ENCODE measurements at places on chromosomes 4 and X. TPM values are rescaled to one million over a fixed set of nuclear protein-coding genes. Genes with fewer than 3 reads are reported as not detected.

DCAF12L2 gene
- 11.0 TPM for polyA plus RNA-seq

SH3TC1 gene
- polyA plus RNA-seq, result 8.5 TPM

ZNF157 gene
- 0.35 TPM for polyA plus RNA-seq

ARAF gene
- polyA plus RNA-seq, result 45.0 TPM

ADGRA3 gene
- 57.3 TPM for polyA plus RNA-seq

HPGD gene
- polyA plus RNA-seq, result 5.7 TPM

KIAA1210 gene
- 0.24 TPM for polyA plus RNA-seq

GAGE10 gene
- polyA plus RNA-seq, result not detected

PWWP3B gene
- 28.7 TPM for polyA plus RNA-seq

MAGEE1 gene
- polyA plus RNA-seq, result 2.6 TPM

DIAPH2 gene
- 8.2 TPM for polyA plus RNA-seq

MAGEB4 gene
- polyA plus RNA-seq, result not detected

IL21 gene
- polyA plus RNA-seq, result not detected

TMPRSS11F gene
- 0.06 TPM for polyA plus RNA-seq

DNA sequence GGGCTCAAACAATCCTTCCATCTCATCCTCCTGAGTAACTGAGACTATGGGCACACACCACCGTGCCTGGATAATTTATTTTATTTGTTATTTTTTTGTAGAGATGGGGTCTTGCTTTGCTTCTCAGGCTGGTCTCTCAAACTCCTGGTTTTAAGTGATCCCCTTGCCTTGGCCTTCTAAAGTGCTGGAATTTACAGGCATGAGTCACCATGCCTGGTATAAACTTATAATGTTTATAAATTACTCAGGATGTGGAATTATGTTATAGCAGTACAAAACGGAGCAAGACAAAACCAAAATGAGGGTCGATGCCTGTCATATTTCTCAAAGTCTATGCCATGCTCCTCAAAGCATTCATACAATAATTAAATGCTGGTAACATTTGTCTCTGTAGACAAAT lies 29.8 kb upstream of the TEX13C start:
- no peak for DNase-seq

DNA sequence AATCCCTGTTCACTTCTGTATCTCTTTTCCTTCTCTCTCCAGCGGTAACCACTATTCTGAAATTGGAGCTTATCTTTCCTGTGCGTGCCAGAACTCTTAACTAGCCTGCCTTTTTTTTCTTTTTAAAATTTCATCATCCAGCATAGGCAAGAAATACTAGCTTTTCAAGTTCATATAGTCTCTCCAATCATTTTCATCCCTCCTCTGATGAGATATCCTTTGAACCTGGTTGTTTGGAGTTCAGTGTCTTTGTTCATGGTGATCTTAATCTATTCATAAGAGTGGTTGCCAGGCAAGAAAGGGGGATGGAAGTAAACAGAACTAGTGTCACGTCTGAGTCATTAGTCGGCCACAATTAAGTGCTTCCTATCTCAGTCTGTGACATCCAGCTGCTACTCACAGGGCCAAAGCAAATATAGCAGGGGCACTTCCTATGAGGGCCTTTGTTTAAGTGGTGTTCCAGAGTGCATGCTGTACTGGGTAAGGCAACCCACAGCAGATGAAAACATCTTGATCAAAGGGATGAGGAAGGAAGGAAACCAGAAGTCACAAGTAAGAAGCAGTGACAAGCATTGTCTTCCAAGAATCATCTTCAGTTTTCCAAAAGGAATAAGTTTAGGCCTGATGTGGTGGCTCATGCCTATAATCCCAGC lies 56.4 kb upstream of the XIAP start:
- DNase-seq, result no peak

GRCh38 chr4:95198961-95199360 lies 349.8 kb downstream of the UNC5C start:
- no peak for DNase-seq

GRCh38 chr4:162010362-162010761 lies 153.4 kb downstream of the FSTL5 start:
- DNase-seq, result no peak

DNA sequence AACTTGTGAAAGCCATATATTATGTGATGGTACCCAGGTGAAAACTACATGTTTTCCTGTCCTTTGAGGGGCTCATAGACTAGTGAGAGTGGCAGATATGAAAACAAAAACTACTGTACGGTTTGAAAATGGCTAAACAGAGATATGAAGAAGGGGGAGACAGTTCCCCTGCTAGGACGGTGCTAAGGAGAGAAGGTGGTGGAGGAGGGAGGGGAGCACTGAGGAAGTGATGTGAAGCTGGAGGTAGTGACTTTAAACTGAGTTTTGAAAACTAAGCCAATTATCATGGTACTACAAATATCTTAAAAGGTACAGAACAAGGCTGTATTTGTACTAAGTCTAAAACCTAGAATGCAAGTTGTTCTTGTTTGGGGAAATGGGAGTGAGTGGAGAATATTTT lies 188.3 kb downstream of the ENOX2 start:
- DNase-seq, result no peak

GRCh38 chr4:6322761-6323566 lies 53.3 kb downstream of the WFS1 start:
- no peak for DNase-seq

DNA sequence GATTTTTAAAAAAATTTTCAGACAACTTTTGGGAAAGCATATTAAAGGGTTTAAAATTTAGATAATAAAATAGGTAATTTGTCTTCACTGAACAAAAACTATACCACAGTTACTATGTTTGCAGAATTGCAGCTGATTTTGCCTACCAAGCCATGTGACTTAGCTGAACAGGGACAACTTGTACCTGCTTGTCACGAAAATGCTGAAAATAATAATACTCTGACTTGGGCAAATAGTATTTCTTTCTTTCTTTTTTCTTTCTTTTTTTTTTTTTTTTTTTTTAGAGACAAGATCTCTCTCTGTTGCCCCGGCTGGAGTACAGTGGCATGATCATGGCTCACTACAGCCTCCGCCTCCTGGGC lies 225.2 kb upstream of the PPP1R2C start:
- DNase-seq, result no peak

DNA sequence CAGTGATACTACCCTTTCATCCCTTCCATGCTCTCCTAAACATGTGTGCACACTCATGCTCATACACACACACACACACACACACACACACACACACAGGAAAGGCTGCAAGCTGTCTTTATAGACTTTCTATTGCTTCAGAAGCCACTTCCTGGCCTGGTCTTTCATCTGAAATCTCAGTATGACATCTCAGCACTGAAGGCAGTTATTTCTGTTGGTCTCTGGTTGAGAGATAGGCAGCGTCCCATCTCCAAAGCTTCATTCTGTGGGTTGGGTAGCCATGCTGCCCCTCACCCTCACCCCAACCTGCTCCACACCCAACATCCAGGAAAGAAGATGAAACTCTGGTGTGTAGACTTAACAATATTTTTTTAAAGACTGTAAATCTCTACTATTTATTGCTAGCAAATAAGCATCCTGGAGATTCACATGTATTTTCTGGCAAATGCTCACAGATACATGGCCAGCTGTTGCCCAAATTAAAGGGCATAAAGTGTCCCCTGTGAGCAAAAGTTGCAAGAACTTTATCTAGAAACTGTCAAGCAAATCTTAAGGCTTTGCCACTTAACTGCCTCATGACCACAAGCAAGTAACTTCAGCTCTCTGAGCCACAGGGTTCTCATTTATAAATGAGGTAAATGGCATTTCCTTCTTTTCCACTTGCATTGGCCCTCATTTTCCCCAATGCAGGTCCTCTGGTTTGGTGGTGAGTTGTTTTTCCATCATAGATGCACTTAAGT lies 189.8 kb upstream of the AFF2 start:
- DNase-seq, result no peak

DNA sequence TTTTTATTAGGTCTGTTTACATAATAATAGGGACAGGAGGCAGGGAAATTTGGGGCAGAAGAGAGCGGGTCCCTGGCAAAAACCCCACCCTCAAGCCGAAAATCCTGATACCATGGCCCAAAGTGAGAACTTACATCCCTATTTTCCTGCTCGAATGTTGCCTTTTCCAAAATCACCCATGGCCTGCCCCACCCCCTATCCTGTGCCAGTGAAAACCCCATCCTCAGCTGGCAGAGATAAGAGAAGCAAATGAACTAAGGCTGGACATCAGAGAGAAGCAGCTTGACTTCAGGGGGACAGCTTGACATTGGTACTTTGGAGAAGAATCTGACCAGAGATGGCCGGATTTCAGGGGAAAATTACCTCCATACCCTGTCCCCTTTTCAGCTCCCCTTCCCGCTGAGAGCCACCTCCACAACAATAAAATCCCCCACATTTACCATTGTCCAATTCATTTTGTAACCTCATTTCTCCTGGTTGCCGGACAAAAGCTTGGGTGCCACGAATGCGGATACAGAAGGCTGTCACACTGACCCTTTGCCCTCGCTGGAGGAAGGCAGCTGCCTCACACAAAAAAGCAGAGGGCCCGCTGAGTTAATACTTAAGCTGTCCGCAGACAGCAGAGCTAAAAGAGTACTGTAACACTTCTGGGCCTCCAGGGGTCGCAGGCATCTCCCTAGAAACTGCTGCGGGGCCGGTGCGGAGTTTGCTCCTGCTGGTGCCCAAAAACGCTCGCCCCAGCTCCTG lies 196.2 kb downstream of the SNCA start:
- no peak for DNase-seq

- no peak for DNase-seq
These were observed 45.1 kb downstream of the OCRL start for GRCh38 chrX:129585167-129585566.

DNA sequence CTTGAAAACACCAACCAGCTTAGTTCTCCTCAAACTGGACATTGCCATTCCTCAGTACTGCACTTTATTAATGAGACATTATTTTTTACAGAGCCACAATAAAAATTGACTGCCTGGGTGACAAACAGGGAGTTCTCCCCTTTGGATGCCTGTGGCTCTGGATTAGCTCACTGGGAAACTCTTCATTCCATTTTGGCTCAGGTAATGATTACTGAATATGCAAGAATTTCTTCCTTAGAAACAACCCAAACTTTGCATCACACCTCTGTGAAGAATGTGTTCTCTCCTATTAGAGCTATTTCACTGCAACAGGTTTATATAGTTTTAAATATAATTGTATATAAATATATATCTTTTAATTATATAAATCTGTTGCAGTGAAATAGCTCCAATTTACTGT lies 2065.8 kb downstream of the ARAP2 start:
- DNase-seq, result no peak

- DNase-seq, result no peak
These were observed 15.0 kb downstream of the SRPX2 start for GRCh38 chrX:100658941-100659381.

- no peak for DNase-seq
These were observed 79.8 kb upstream of the PPP1R2C start for GRCh38 chrX:42857766-42858165.

DNA sequence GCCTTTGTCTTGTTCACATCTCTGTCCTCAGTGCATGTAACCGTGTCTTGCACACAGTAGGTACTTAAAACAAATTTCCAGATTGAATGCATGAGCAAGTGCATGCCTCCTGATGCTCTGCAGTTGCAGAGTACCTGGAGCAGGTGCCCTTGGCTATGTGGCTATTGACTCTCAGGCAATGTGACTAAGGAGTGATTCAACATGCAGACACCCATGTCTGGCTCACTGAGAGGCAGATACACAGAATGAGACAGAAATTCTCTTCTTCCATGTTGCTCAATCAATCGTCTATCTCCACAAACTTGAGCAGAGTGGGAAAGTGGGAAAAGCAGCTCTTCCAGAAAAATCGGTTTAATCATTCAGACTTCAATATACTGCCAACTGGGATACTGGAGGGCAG lies 111.0 kb downstream of the CHRDL1 start:
- no peak for DNase-seq

DNA sequence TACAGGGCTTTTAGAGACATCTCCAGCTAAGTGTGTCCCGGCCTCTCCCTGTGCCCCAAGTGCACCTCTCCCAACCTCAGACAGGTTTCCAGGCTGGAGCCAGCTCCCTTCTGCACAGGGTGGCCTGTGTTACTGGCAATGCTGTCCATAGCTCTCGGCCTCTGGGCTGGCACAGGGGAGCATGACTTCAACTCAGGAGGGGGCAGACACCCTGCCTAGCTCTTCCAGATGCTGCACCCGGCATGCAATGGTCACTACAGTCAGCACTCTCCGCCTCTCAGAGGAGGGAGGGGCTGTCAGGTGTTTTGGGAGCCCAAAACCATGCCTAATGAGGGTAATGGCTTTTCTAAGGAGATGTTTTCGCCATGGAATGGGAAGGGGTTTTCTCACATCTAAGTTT lies 2.4 kb upstream of the IRAK1 start:
- DNase-seq, result no peak

GRCh38 chr4:82799006-82799881 lies 648 bp upstream of the SCD5 start:
- no peak for DNase-seq

GRCh38 chr4:77003400-77003799 lies 53.8 kb downstream of the SEPTIN11 start:
- DNase-seq, result no peak

- DNase-seq, result no peak
These were observed 21.1 kb downstream of the KLHL5 start for GRCh38 chr4:39083164-39083563.

- no peak for DNase-seq
These were observed 45.2 kb downstream of the FHDC1 start for GRCh38 chr4:152981278-152981677.

DNA sequence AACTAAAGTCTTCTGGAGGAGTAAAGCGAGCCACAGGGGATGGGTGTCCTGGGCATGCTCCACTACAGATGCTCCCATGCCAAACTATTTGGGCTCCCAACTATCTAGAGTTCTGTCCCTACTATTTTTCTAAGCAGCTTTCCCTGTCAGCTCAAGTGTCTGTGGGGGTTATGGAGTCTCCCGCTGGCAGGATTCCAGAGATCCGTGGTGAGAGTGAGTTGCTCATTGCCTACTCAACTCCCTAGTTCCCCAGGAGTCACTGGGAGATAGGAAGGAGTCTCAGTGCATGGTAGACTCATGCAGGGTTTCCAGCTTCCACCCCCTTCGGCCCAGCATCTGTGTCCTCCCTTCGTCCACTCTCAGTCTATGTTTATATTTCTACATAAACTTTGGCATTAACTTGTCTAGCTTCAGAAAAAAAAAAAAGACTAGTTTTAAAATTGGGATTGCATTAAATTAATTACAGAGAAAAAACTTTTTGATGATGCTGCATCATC lies 55.1 kb upstream of the INPP4B start:
- DNase-seq, result no peak

DNA sequence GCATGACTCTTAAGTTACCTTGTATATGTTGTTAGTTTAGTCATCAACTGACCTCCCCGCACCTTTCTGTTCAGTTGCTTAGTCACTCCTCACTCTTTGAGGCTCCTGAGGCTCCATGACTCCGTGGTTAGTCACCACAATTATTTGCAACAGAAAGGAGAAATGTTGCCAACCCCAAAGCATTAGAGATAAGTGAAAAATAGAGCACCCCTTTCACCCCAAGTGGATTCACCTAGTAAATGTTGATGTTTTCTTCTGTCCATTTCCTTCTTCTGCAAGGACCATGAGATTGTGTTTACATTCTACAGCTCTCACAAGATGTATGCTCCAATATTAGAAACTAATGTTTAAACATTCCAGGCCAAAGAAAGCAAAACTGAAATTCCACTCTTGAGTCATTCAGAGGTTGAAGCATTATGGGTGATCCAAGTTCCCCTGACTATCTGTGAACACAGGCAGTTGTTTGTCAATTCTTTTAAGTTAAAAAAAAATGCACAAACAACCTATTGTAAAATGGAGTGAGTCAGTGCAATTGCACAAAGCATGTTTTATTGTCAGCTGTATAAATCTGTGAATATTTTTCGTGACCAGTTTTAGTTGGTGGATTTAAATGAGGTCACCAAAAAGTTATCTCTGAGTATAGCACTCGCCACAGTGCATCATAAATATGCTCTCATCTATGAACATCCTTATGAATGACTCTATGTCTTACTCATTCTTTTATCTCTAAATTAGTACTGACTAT lies 552.4 kb upstream of the MAGEB2 start:
- DNase-seq, result no peak

- no peak for DNase-seq
These were observed 10.6 kb downstream of the SULT1B1 start for GRCh38 chr4:69749771-69750170.

Measured in forelimb muscle (tissue), 1 donor.